Transverse colon (tissue), 4 donors: ENCODE measurements at places on chromosomes 7 and 10. TPM values are rescaled to one million over a fixed set of nuclear protein-coding genes. Genes with fewer than 3 reads are reported as not detected.

GRCh38 chr7:30184791-30185487, 50.2 kb downstream of the MTURN start:
- DNase-seq: no peak
- peak overlapping the region; percentile 29 for H3K27ac ChIP-seq
- no peak overlapping the region for H3K4me3 ChIP-seq
- no peaks in the 10 kb centered on the region for H3K4me1 ChIP-seq
- H3K27me3 ChIP-seq: no peaks in the 10 kb centered on the region
- no peaks in the 10 kb centered on the region for H3K36me3 ChIP-seq

Gene CPN1
- total RNA-seq: not detected

- H3K4me3 ChIP-seq: no peak overlapping the region
- H3K27ac ChIP-seq: no peak overlapping the region
- peaks cover 17% of the 10 kb centered on the region for H3K4me1 ChIP-seq
- H3K36me3 ChIP-seq: no peaks in the 10 kb centered on the region
- DNase-seq: no peak
Observed at GRCh38 chr7:99833289-99833877, 5.6 kb downstream of the CYP3A43 start.

Gene IL2RA
- total RNA-seq: not detected

DNA sequence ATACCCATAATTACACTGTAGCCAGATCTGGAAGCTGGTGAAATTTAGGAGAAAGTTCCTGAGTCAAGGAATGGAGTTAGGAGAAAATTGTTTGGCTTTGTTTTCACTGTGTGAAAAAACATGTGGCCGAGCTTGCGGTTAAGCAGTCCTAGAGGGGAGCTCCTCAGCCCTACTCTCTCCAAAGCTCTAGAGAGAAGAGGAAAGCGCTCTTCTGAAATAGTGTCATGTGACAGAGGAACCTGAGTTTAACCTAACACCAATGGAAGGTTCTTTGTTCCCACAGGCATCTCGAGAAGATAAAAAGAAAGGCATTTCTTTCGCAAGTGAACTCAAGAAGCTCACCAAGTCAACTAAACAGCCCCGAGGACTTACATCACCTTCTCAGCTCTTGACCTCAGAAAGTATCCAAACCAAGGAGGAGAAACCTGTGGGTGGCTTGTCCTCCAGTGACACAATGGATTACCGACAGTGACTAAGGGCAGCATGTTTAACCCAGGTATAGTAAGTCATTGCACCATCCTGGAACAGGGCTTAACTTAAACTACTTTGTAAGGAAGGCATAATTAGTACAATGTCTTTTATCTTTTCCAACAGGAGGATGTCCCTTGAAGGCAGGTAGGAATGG, 38.0 kb downstream of the NOC3L start:
- H3K27ac ChIP-seq: no peak overlapping the region
- no peaks in the 10 kb centered on the region for H3K4me1 ChIP-seq
- H3K27me3 ChIP-seq: no peaks in the 10 kb centered on the region
- DNase-seq: no peak
- no peak overlapping the region for H3K4me3 ChIP-seq

Gene MSS51
- 2.4 TPM for total RNA-seq

- H3K4me3 ChIP-seq: peak overlapping the region; percentile 71
- H3K27ac ChIP-seq: peak overlapping the region; percentile 97
- no peaks in the 10 kb centered on the region for H3K27me3 ChIP-seq
- DNase-seq: peak; percentile 82
- peaks cover 20% of the 10 kb centered on the region for H3K4me1 ChIP-seq
Observed at GRCh38 chr10:132395704-132396493, 1.1 kb upstream of the PWWP2B start.

GRCh38 chr10:78657163-78657861, 411.5 kb upstream of the ZMIZ1 start:
- no peak overlapping the region for H3K4me3 ChIP-seq
- H3K4me1 ChIP-seq: no peaks in the 10 kb centered on the region
- no peaks in the 10 kb centered on the region for H3K27me3 ChIP-seq
- DNase-seq: peak; percentile 86

Gene GPRIN2
- 97.3 TPM for total RNA-seq

DNA sequence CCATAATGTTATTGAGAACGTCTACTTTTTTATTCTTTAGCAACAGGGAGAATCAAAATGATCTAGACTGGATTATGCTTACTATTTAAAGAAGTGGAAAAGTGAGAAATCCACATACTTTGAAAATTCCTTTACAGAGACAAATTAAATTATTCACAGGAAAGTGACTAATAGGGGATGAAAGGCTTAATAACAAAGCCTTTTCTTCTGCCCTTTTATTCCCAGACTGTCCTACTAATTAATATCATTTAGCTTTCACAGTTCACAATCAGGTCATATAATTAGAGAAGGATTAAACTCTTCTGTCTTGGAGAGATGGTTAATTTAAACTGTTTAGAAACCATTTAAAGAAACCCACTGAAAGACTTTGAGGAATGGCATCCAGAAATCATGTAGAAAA, 58.8 kb downstream of the ARL4A start:
- no peak overlapping the region for H3K4me3 ChIP-seq
- no peaks in the 10 kb centered on the region for H3K4me1 ChIP-seq
- H3K27ac ChIP-seq: no peak overlapping the region
- no peak for DNase-seq
- no peaks in the 10 kb centered on the region for H3K36me3 ChIP-seq
- no peaks in the 10 kb centered on the region for H3K27me3 ChIP-seq

DNA sequence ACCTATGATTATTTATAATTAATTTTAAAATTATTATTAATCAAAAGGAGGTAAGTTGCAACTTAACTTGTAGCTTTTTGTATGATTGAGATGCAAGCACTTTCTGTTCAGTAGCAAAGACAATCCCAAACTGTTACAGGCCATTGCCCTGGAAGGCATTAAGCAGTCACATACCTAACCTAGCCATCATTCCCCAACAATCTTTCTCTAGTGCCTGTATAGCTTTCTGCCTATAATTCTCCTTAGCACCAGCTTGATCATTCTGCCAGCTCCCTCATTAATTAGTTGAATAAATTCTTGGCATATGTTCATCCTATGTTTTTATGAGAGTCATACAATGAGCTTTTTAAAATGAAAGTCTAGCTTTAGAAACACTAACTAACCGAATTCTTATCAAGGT, 178.9 kb upstream of the TMEM106B start:
- H3K36me3 ChIP-seq: no peaks in the 10 kb centered on the region
- no peaks in the 10 kb centered on the region for H3K27me3 ChIP-seq
- H3K4me1 ChIP-seq: no peaks in the 10 kb centered on the region
- no peak overlapping the region for H3K4me3 ChIP-seq

DNA sequence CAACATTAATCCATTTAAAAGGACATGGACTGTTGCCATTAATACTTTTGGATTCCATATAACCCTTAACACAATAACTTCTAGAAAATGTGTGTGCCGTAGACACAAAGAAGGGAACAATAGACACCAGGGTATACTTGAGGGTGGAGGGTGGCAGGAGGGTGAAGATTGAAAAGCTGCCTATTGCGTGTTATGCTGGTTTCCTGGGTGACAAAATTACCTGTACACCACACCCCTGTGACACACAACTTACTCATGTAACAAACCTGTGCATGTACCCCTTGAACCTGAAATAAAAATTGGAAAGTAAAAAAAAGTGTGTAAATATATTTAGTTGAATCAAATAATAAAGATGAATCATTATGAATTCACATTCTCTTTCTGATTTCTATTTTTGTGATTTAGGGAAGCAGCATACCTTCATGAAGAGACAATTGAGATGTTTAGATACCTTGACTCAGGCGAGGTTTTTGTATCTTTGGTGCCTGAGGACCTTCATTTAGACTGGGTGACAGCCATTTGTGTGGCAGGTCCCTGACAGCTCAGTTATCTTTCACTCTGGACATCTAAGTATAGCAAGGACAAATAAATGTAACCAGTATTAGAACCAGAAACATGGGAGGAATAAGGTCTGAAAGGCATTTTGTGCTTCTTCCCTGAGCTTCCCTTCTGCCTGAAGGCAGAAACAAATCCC, 28.7 kb downstream of the GIMAP8 start:
- H3K27me3 ChIP-seq: no peaks in the 10 kb centered on the region
- no peak for DNase-seq
- no peaks in the 10 kb centered on the region for H3K4me1 ChIP-seq
- H3K27ac ChIP-seq: peak overlapping the region; percentile 43
- no peaks in the 10 kb centered on the region for H3K36me3 ChIP-seq
- no peak overlapping the region for H3K4me3 ChIP-seq

DNA sequence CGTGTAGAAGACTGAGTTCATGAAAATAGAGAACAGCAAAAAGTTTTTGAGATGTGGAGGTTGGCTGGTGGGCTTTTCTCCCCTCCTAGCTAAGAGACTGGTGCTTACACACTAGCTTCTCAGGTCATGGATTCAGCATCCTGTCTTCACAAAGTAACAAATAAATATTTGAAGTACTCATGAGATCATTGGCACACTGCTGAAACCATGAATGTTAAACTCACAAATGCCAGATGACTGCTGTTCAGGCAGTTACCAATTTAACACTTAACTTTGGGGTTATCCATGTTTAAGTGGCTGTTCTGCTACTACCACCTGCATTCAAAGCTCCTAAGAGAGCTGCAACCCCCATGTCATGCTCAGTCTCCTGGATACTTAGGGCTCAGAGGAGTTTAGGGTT, 119.0 kb upstream of the BET1 start:
- no peak for DNase-seq
- H3K27ac ChIP-seq: no peak overlapping the region
- no peaks in the 10 kb centered on the region for H3K27me3 ChIP-seq
- H3K36me3 ChIP-seq: no peaks in the 10 kb centered on the region
- no peaks in the 10 kb centered on the region for H3K4me1 ChIP-seq

- H3K4me1 ChIP-seq: no peaks in the 10 kb centered on the region
- H3K36me3 ChIP-seq: no peaks in the 10 kb centered on the region
- no peaks in the 10 kb centered on the region for H3K27me3 ChIP-seq
- H3K27ac ChIP-seq: peak overlapping the region; percentile 17
- DNase-seq: no peak
- no peak overlapping the region for H3K4me3 ChIP-seq
Observed at GRCh38 chr7:25303281-25304181, 75.2 kb upstream of the NPVF start.

GRCh38 chr10:25959540-25960232, 25.7 kb downstream of the MYO3A start:
- no peak for DNase-seq
- no peaks in the 10 kb centered on the region for H3K27me3 ChIP-seq
- H3K36me3 ChIP-seq: no peaks in the 10 kb centered on the region
- no peaks in the 10 kb centered on the region for H3K4me1 ChIP-seq
- no peak overlapping the region for H3K4me3 ChIP-seq
- no peak overlapping the region for H3K27ac ChIP-seq

Gene CDC123
- total RNA-seq: 80.8 TPM

- H3K4me3 ChIP-seq: no peak overlapping the region
- peak; percentile 3 for DNase-seq
- no peaks in the 10 kb centered on the region for H3K36me3 ChIP-seq
- H3K27ac ChIP-seq: no peak overlapping the region
- H3K4me1 ChIP-seq: no peaks in the 10 kb centered on the region
- H3K27me3 ChIP-seq: no peaks in the 10 kb centered on the region
Observed at GRCh38 chr10:42962902-42963231, 114.0 kb upstream of the RET start.

DNA sequence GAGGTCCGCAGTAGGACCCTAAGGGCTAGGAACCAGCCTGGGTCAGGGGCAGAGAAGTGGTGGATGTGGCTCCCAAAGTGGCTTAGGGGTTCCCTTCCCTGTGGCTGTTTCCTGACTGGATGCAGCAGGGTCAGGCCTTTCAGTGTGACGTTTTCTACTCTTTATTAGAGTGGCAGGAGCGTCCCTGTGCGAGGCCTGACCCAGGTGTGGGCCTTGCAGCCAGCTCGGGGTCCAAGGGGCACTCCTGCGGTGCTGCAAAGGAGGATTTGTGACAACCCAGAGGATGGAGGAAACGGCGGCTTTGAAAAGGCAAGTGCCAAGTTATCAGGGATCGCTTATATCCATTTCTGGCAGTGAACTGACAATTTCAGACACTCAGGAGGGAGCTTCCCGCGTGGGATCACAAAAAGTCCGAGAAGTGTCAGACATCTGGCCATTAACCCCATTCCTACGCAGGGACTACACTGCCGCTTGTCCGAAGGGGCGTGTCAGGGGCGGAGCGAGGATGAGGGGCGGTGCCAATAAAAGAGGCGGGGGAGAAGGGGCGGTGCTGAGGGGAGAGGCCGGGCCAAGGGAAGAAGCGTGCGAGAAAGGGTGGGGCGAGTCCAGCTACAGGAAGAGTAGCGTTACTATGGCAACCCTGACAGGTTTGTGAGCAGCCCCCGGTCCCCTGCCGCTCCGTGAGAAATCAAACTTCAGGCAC, 98.8 kb upstream of the ZNF722 start:
- H3K36me3 ChIP-seq: no peaks in the 10 kb centered on the region
- DNase-seq: peak; percentile 29
- no peaks in the 10 kb centered on the region for H3K27me3 ChIP-seq
- H3K4me1 ChIP-seq: peaks cover 6% of the 10 kb centered on the region
- peak overlapping the region; percentile 66 for H3K4me3 ChIP-seq
